Activated naive CD4-positive, alpha-beta T cell treated with anti-CD3 and anti-CD28 coated beads, Interleukin-2, amount 50 U/mL, for 16 hours (primary cell): ENCODE measurements at places on chromosomes 3 and 15.

DNA sequence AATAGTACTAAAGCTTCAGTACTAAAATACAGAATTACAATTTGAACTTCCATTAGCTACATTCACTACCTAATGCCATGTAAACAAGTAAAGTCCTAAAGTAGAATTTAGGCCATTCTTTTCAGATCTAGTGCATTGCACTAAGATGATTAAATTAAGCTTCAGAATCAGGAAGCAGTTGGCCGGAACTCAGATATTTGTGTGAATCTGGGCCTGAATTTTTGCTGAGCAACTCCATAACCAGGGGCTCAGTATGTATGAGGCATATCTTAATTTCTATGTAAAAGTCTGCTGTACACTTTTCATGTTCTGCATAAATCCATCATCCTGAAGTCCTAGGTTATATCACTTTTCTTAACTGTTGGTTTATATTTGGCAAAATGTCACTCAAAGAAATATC, 246.4 kb downstream of the RBMS3 start:
- DNase-seq, result no peak

DNA sequence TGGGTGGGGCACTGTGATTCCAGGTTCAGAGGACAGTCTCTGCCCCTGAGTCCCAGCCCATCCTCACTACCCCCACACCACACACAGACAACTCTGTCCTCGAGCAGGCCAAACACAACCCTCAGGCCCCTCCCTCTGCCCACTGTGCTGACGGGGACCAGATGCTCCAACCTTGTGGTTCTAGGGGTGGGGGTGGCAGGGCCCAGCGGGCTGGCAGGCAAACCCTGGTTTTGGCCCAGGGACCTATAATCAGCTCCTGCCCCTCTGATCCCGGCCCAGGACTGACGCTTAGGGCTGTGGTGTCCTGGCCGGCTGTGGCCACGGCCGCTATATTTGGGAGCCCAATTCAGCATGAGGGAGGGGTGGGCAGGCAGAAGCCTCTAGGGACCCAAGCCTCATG, 5.0 kb upstream of the MYL3 start:
- DNase-seq, result no peak

- DNase-seq, result no peak
Observed at GRCh38 chr3:11212299-11212608, 58.0 kb downstream of the HRH1 start.

DNA sequence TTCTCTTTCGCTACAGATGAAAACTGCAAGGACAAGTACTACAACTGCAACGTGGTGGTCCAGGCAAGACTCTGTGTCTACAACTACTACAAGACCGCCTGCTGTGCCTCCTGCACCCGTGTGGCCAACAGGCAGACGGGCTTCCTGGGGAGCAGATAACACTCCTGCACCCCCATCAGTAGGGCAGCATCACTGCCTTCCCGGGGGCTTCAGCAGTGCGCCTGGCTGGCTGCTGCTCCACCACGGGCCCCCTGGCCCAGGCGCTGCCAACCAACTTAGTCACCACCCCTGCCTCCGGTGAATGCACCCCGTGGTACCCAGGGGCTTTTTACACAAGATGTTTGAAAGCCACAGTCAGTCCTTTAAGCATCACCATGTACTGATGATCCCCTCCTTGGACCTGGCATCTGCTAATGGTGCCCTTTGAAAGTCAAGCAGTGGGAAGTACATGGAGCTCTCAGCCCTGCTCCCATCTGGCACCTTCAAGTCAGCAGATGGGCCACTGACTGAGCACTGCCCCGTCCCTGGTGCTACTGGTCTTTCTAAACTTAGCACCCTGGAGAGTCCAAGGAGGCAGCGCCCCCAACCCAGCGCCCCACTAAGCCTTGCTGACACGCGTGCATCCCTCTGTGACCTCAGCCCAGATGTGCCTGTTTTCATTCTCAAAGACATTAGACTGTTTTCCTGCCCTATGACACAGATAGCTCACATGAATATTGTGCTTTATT, 33.0 kb upstream of the NR2E3 start:
- DNase-seq, result no peak

DNA sequence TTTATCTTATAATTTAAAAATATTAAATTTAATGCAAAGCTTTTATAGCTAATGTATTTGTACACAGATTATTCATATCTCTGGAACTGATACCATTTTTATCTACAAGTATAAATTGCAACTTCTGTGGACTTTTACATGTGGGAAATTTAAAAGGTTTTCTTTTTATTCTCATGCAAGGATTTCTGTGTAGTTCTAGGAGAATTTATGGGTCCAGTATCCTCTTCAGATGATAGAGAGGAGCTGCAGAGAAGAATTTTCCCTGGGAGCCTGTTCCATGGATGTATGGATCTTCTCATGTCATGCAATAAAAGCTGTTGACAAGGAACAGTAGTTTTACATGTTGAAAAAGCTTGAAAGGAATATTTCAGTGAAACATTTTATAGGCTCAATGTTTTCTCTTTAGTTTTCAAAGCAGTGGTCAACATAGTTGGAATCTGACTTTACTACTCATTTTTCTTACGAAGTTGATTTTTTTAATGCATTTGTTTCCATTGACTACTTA, 119.7 kb downstream of the MCTP2 start:
- no peak for DNase-seq

- no peak for DNase-seq
Observed at GRCh38 chr15:65979316-65979715, 110.0 kb downstream of the RAB11A start.

GRCh38 chr3:99637368-99638111, 854 bp upstream of the COL8A1 start:
- DNase-seq, result no peak

DNA sequence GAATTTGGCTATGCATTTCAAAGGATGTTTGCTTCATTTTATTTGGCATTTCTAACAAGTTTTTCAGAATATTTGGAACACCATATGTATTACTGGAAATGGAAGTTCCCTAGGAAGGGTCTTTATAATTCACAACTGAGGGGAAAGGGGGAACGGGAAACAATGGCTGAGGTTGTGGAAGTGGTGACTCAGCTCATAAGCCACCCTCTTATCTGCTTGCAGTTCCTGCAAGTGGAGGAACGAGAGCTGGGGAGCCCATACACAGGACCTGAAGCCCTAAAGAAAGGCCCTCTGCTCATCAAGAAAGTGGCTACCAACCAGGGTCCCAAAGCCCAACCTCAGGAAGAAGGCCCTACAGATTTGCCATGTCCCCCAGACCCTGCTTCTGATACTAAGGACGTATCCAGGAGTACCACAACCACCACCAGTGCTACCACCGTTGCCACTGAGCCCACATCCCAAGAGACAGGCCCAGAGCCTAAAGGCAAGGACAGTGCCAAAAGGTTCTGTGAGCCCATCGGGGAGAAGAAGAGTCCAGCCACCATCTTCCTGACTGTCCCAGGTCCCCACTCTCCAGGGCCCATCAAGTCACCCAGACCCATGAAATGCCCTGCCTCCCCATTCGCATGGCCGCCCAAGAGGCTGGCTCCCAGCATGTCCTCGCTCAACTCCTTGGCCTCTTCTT, 37.9 kb downstream of the ESYT3 start:
- no peak for DNase-seq

DNA sequence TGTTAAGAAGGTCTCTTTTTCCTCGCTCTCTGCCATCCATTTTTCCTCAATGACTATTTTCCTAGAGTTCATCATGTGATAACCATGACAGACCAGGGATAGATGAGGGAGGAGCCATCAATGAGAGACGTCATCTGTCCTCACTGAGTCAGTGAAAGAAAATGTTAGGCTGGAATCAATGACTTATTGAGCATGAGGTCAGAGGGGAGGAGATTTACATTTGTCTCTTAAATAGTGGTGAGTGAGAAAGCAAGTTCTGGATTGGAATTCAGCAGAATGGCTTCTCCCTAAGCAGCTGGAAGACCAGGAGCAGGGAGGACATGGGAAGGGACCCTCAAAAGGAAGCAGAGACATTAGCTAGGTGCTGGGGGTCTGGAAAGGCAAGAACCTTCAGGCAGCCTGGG, 28.2 kb upstream of the USP3 start:
- DNase-seq, result no peak

- DNase-seq, result no peak
Observed at GRCh38 chr15:88057836-88058235, 198.7 kb downstream of the NTRK3 start.

DNA sequence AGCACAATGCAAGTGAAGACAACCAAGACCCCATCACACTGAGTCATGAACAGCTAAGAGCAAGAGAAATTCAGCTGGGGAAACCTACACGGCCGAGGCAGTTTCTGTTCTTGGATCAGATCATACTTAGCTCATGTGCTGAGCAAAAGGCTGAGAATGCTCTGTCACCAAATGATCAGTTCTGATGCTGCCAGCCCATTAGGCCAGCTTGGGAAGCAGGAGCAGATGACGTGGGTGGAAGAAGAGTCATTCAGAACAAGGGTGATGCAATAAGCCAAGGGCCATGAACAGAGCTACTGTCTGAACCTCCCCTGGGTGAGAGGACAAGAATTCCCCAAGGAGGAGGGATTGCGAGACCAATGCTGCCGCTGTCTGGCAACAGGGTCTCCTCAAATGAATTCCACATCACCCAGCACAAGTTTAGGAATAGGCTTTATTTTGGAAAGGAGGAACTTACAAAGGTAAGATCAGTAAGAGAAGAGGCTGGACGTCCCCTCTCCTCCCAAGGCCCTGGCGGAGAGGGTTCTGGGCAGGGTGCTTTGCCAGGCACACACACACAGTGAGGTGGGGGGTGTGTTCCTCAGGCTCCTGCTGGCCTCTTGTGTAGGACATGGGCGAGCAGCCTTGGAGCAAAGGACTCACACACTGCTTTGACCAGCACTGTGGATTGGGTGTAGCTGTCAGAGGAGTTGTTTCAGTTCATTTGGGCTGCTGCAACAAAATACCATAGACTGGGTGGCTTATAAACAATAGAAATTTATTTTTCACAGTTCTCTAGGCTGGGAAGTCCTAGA, 65.6 kb upstream of the CTXND1 start:
- DNase-seq, result no peak

GRCh38 chr3:59249004-59249403, 199.2 kb upstream of the CFAP20DC start:
- DNase-seq, result no peak

GRCh38 chr3:29463304-29463703, 182.4 kb downstream of the RBMS3 start:
- DNase-seq, result no peak

DNA sequence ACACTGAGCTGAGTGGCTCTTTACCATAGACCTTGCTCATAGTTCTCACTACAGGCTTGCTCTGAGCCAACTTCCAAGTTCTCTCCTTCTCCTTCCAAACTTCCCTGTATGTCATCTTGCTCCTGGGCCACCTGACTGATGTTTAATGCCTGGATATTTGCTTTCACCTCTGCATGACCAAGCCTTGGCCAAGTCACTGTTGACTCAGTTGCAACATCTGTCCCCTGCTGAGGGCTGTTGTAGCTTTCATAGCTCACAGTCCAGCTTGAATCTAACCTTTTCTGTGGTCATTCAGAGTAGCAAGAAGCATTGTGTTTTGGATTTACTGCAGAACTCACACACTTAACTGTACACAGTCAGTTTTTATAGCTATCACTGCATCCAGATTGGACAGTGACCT, 171.8 kb upstream of the ROPN1 start:
- no peak for DNase-seq

- no peak for DNase-seq
Observed at GRCh38 chr15:96457841-96458240, 127.3 kb downstream of the NR2F2 start.

DNA sequence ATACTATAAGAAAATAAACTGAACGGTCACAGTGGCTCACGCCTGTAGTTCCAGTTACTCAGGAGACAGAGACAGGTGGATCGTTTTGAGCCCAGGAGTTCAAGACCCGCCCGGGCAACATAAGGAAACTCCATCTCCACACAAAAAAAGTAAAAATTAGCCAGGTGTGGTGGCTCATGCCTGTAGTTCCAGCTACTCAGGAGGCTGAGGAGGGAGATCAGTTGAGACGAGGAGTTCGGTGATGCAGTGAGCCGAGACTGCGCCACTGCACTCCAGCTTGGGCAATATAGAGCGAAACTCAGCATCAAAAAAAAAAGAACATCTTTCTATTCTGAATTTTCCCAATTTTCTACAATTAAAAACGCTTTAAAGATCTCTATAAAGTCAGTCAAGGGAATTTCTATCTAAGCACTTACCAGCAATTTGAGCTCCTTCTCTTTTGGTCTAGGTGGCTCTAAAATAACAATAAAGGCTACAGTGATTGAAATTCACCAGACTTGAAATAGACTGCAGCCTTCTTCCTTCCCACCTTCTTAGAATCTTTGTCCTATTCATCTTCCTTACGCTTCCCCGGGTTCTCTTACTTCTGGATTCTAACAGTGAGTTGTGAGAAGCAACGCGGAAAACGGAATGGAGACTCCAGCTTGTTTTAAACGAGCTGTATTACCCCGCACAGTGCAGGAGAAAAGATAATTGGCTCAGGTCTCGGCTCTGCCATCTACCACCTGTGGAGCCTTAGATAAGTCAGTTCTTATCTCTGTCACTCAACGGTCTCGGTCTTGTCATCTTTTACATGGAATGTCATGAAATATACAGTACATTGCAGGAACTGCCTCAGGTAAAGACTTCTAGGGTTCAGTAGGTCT, 812 bp upstream of the SEC62 start:
- DNase-seq, result no peak

- no peak for DNase-seq
Observed at GRCh38 chr3:2568156-2568555, 469.5 kb downstream of the CNTN4 start.

DNA sequence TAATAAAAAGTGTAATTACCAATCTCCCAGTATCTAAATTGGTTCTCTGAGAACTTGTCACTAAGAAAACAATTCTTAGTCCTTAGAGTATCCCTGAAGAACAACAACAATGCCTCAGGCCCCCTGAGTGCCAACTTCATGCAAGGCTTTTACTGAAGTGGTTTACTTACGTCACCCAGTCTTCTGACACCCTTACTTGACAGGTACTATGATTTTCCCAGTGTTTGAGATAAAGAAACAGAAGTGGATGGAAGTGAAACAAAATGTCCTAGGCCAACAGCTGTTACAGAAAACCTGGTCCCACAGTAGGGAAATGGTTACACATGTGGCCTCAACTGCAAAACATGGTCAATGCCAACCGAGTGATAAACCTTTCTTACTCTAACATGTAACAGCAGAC, 331.1 kb downstream of the FOXP1 start:
- no peak for DNase-seq

DNA sequence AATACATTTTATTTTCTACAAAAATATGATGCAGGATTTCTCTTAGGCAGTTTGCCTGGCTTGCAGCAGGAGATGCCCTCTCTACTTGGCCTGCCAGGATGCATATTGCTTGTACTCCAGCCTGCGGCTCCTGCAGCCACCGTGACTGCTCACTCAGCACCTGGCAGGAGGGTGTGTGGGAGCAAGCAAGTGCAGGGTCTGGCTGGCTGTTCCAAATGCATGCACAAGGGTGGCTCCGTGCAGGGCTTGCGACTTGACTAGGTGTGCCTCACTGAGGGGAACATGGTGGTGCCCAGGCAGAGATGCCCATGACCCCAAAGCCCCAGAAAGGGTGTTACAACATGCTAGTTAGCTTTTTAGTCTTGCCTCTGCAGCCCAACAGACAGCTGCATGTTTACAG, 1240.2 kb upstream of the ALCAM start:
- no peak for DNase-seq
